Large intestine (tissue), 12 donors: ENCODE measurements at places on chromosomes 7 and 10. TPM values are rescaled to one million over a fixed set of nuclear protein-coding genes. Genes with fewer than 3 reads are reported as not detected.

The NXPH1 gene
- polyA plus RNA-seq = 0.06 TPM

The PCLO gene
- 10.7 TPM for polyA plus RNA-seq

The MYL10 gene
- polyA plus RNA-seq = not detected

The SPDYE6 gene
- polyA plus RNA-seq = 4.3 TPM

The PRR15 gene
- polyA plus RNA-seq = 70.8 TPM

The HTR5A gene
- 0.03 TPM for polyA plus RNA-seq

The PIP gene
- not detected for polyA plus RNA-seq

The CUBN gene
- polyA plus RNA-seq = 73.9 TPM

The HOXA1 gene
- 1.5 TPM for polyA plus RNA-seq

The PYROXD2 gene
- polyA plus RNA-seq = 14.4 TPM

The ITPRID1 gene
- polyA plus RNA-seq = 0.25 TPM

The LIPM gene
- 0.04 TPM for polyA plus RNA-seq

The C10orf67 gene
- polyA plus RNA-seq = 0.27 TPM

The FAM25G gene
- not detected for polyA plus RNA-seq

The PON1 gene
- polyA plus RNA-seq = 2.3 TPM

The PLAU gene
- 19.6 TPM for polyA plus RNA-seq

The LOXL4 gene
- 4.0 TPM for polyA plus RNA-seq

The MACC1 gene
- polyA plus RNA-seq = 50.2 TPM

The BMI1 gene
- polyA plus RNA-seq = 46.6 TPM

The CPVL gene
- 333 TPM for polyA plus RNA-seq

The IFIT3 gene
- 24.0 TPM for polyA plus RNA-seq

The PRKAR2B gene
- polyA plus RNA-seq = 16.3 TPM

The CPED1 gene
- 12.1 TPM for polyA plus RNA-seq

The MMS19 gene
- 62.5 TPM for polyA plus RNA-seq

The POLR2J2 gene
- 4.4 TPM for polyA plus RNA-seq

The UBE2D1 gene
- polyA plus RNA-seq = 21.9 TPM

The AMZ1 gene
- 0.34 TPM for polyA plus RNA-seq

The VGF gene
- polyA plus RNA-seq = 0.51 TPM

The PLCE1 gene
- polyA plus RNA-seq = 27.4 TPM
